ENCODE measurements at places on chromosomes 6 and 20.
A peak's percentile ranks its signal among the peaks of the same experiment; 100 is the strongest.

DNA sequence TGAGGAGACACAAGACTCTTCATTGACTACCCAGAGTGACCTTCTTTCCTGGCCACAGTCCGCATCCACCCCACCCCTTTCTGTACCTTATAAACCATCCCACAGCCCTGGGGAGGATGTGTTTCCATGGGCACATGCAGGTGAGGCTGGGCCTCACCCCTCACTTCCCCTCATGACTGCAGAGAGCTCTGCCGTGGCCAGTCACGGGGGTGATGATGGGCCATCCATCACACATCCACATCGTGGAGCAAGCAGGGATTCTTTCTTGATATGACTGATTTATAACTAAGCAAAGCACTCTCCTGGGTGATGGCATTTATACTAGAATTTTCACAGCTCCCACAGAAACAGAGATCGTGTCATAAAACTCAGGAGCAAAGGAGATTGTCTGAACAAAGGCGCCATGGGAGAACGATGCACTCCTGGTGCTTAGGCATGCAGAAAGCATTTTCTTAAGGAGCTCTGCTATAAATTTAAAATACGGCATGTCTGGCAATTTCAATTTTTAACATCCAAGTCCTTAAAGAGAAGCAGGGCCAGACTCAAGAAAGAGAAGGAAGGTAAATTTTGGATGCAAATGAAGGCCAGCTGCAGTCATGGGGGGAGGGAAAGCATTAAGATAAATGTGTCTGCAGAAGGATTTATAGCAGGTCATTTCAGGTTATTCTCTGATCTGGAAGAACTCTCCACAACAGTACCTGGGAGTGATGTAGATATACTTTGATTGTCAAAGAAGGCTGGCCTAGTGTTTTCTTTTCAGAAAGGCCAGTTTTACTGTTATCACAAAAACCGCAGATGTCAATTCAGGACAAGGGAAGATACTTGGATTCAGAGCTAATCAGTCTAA lies 777.0 kb downstream of the C6orf118 start:
- no peak for DNase-seq

- DNase-seq = peak; percentile 30
Observed at GRCh38 chr6:130223508-130223907, 757 bp upstream of the SAMD3 start.

- DNase-seq = no peak
Observed at GRCh38 chr6:111959766-111960165, 86.5 kb upstream of the FYN start.

GRCh38 chr20:10492065-10492464 lies 57.0 kb downstream of the SLX4IP start:
- no peak for DNase-seq

DNA sequence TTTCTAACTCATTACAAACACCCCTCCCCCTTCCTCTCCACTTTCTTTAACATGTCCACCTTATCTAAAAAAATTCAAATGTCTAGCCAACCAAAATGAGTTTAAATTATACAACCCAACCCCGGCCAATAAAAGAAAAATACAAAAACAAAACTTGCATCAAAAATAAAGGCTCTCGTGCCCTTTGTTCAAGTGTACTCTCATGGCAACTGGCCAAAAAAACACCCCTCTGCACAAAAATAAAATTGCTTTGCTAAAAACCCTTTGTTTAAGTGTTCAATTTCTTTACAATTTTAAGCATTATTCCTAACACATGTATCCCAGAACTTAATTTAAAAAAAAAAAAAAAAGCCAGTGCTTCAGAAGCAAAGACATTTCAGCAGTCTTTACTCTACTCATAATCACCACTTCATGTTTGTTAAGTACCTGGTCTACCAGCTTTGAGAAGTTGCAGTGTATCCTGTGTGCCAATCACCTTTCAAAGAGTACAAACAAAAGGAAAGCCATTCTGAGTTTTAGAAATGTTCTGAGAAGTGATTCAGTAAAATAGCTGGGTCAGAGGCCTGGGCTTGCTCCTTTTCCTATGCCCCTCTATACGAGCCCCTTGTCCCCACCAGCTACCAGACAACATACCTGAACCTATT lies 87.5 kb downstream of the MDN1 start:
- DNase-seq = no peak

GRCh38 chr20:48204499-48204898 lies 419.2 kb upstream of the SULF2 start:
- DNase-seq = no peak

DNA sequence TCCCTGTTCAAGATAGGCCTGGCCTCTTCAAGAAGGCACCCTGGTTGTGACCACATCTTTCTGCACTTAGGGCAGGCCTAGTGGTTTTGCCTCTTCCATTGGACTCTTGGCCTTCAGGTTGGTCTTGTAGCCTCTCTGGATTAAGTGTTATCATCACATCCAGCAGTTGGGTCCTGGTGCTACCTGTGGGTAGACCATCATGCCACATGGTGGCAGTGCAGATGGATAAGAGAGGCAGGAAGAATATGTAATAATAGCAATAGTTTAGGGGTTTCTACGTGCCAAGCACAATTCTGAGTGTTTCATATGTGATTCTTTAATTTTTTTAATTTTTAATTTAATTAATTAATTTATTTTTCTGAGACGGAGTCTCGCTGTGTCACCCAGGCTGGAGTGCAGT lies 28.5 kb upstream of the SNRPB2 start:
- DNase-seq = peak; percentile 9

DNA sequence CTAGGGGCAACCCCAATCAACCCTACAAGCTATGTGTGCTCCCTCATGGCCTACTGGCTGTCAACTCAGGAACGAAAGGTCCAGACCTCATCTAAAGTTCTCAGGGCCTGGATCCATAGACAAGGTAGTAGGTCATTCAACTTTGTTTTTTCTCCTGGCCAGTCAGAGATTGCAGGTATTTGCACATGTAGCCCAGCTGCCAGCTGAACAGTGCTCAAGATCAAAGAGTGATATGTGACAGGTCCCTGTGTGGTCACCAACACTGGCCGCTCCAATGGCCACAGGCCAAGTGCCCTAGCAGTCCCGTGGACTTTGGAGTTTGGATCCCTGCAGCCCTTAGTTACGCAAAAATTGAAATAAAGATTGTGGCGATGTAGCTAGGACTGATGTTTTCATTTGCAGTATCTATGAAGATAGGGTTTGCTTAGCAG lies 60.6 kb upstream of the ATXN1 start:
- no peak for DNase-seq

DNA sequence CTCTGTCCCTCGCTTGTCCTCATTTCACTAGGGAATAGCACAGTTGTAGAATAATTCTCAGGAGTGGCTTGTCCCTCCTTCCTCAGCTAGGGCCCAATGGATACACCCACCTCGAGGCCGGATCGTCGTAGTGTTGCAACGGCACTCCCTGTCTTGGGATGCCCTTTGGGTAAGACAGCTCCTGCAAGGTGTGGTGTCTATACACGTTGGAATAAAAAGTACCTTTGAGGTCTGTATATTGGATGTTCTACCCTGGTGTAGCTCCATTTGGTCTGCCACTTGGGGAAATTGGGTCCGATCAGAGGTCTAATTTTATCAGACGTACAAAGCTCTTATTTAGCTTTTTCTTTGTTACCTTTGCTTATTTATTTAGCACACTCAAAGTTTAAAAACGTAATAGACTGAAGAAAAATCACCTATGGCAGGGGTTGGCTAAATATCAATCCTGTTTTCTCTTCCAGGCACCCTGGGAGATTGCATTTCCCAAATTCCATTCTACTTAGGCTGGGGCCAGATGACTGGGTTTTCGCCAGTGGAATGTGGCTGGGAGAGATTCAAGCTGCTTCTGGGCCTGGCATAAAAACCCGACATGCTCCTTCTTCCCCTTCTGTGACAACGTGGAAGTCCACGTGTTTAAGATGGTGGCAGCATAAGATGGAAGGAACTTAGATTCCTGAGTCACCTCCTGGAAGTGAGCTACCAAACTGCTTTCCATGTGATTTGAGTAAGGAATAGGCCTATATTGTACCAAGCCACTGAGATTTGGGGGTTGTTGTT lies 82.3 kb upstream of the CD83 start:
- no peak for DNase-seq

DNA sequence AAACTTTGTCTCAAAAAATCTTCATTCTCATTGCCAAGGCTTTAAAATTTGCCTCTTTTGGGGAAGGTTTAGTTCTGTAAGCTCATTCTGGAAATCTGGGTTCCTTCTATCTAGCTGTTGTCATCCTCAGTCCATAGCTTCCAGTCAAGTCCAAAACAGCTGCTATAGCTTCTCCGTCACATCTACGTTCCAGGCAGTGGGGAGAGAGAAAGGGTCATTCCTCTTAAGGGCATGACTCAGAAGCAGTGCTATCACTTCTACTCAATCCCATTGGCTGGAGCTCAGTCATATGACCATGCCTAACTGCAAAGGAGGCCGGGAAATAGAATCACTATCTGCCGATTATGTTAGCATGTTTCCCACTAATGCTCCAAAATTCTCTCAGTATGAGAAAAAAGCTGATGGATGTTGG lies 141.4 kb upstream of the PTPN1 start:
- DNase-seq = no peak

DNA sequence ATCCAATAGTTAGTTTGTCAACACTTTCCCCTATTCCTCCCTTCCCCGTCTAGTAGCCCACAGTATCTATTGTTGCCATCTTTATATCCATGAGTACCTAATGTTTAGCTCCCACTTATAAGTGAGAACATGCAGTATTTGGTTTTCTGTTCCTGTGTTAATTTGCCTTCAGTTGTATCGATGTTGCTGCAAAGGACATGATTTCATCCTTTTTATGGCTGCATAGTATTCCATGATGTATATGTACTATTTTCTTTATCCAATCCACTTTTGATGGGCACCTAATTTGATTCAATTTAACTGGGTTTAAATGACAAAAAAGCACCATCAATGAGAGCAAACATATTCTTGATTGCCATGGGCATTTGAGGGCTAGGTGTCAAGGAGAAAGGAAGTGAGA lies 321.5 kb upstream of the TBX18 start:
- DNase-seq = no peak

- no peak for DNase-seq
Observed at GRCh38 chr6:150391890-150392289, 23.1 kb downstream of the IYD start.

- DNase-seq = no peak
Observed at GRCh38 chr6:136521427-136521826, 28.8 kb downstream of the MAP7 start.

DNA sequence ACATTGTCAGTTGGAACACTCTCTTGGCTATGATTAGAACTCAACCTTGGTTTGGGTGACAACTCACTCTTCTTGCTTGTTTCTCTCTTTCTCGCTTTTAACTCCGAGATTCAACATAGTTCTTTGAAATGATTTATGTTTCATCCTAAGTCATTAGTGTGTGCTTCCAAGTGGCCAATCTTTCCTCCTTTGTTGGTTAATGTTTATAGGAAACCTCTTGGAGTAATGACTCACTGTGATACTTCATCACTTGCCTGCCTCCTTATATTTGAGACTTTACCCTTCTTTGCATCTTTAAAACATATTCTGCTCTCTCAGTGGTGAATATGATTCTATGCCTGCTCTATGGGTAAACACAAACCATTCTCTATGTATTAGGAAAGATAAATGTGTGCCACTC lies 279.7 kb upstream of the FLRT3 start:
- DNase-seq = no peak

GRCh38 chr6:351867-352289 lies 39.7 kb upstream of the IRF4 start:
- no peak for DNase-seq

DNA sequence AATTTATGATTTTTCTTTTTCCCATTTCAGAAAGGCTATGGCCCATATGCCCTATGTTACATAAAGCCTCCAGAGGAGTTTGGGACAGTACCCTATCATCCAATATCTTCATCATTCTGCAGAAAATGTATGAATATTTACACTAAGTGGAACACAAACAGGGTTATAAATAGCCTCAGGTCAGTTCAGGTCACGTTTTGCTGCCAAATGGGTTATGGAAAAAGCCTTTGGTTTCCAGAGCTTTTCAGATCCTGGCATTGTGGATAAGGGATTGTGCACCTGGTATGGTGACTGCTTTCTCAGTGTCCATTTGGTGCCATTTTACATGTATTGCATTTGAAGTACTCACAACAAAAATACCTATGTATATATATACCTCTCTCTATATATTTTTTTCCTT lies 29.4 kb downstream of the UTRN start:
- DNase-seq = no peak

DNA sequence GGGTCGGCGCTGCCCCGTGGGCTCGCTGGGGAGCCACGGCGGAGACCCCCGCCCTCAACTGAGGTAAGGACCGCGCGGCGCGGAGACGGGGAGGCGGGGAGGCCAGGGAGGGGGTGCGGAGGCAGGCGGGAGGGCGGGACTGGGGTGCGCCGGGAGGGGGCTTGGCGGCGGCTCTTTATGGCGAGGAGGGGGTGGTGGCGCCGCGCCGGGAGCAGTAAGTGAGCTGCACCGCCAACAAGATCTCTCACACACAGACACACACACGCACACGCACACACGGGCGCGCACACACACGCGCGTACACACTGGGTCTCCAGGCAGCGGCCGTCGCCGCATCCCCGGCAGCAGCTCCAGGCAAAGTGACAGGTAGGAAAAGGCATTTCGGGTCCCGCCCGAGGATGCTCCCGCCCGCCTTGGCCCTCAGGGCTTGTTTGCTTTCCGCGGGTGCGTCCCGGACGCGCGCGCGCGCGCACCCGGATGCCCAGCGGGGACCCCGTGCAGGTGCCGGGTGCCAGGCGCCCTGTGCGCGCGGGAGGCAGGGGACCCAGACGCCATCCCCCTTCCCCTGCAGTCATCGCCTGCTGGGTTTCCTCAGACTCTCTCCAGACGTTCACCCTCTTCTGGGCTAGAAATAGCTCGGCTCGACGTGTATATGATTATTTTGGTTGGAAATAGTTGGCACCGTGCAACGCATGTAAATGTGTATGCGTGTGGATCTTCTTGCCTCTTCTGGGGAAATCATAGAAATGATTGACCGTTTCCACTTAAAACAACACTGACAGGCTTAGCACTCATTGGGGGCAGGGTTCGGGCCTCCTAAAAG lies at the start of gene PLCB4:
Gene PLCB4 (plus strand): TSS at position 247 of the 823 bp plus-strand sequence. CDS start 238,728 bp downstream, outside the sequence.
- no peak for DNase-seq

DNA sequence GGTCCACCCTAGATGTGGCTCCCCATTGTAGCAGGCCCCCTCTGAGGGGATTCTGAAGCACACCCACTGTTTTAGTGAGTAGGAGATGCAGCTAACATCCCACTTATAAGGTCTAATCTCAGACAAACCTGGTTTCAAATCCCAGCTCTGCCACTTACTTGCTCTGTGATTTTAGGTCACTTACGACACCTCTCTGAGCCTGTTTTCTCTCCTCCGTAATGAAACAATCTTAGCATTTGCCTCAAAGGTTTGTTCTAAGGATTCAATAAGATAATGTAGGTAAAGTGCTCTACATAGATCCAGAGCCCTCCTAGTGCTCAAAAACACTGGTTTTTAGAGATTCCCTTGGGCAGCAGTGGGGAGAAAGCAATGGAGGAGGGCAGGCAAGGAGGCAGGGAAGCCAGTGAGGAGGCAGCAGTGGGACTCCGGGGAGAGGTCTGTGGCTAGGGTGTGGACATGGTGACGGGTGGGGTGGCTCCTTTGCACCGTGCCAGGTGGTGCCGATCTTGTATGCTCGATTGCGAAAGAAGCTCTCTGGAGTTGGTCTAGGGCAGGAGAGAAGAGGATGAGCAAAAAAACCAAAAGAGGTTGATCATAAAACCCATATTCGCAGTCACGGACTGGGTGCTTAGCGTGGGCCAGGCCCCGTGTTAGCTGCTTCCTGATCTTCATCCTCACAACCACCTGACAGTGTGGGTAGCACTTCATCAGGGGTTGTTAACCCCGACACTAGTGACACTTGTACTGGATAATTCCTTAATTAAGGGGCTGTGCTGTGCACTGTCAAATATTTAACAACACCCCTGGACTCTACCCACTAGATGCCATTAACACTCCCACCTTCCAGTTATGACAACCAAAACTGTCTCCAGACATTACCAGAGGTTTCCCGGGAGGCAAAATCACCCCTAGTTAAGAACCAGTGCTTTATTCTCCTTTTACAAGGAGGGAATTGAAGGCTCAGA lies 16.8 kb upstream of the PTGIS start:
- DNase-seq = no peak
